GM23338 (cell line): ENCODE measurements at places on chromosomes 11 and 22.
A peak's percentile ranks its signal among the peaks of the same experiment; 100 is the strongest.

DNA sequence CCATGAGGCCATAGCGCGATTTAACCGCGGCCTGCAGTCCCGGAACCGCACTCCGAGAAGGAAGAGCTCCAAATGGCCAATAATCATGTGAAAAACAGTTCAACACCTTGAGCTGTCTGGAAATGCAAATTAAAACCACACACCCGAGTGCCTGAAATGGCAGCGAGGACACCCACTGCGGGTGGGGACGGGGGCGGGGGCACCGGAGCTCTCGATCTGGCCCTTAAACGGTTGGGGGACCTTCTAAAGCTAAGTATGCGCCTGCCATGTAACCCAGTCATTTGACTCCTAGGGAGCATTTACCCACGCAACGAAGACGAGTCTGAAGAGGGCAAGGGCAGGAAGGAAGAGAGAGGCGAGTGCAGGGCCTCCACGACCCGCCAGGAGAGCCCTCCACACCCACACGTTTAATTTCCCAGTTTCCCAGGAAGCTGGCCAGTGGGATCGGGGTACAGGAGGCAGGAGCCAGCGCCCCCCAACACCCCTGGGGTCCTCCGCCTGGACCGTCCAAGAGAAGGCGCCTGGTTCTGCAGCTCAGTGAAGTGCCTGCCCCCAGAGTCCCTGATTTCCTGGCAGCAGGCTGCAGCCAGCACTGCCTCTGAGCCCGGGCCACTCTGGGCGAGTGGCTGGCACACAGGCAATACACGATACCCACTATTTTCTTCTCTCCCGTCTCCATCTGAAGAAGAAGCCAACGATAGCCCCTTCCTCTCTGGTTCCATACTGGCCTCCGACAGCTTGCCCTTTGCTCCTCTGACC, 1.7 kb downstream of the TTLL8 start:
- peak; percentile 20 for DNase-seq

GRCh38 chr11:115682101-115682500, 177.9 kb upstream of the CADM1 start:
- no peak for DNase-seq

GRCh38 chr11:79471071-79471844, 30.4 kb upstream of the TENM4 start:
- DNase-seq: peak; percentile 48

DNA sequence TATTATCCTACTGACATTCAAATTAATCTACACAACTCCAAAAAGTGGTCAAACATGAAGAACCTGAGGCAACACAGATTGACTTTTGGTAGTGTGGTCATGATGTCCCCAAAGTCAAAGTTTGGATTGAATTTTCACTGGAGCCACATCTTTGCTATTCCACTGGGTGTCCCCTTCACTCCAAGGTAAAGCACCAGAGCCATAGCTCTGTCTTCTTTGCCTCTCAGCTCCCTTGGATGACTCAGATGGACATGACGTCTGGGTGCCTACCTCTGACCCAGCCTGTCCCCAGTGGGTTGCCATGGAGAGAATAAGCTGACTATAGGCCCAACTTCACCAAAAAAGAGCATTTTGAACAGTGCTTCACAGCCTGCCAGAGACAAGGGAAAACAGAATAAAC, 57.4 kb upstream of the ARHGAP42 start:
- DNase-seq: no peak

GRCh38 chr22:37726241-37726887, 29.5 kb downstream of the TRIOBP start:
- no peak for DNase-seq

- no peak for DNase-seq
Measured at GRCh38 chr11:79232346-79232745, 208.5 kb downstream of the TENM4 start.

DNA sequence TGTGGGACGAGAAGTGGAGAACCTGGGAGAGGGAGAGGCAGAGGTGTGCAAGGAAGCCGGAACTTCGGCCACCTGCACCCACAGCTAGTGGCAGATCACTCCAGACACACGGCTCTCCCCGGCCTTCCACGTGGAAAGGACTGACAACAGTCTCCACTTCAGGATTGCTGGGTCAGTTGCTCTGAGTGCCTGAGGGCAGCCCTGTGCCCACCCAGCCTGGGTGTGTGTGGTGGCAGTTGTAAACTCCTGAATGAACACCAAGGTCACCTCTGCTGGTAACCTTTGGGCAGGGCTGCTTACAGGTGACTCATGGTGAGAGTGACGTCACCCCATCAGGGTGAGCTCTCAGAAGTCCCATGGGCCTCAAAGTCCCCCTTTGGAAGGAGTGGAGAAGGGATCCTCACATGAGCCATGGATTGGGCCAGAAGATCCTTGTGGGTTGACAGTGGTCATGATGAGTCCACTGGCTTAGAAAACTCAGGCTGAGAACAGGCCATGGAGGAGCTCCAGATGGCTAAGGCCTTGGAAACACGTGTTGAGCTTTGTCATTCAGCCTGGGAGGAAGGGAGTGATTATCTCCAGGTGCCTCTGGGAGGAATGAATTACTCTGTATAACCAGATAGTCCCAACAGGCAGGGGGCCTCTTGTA, 71.3 kb downstream of the BCR start:
- DNase-seq: no peak

- DNase-seq: no peak
Measured at GRCh38 chr11:71582309-71582895, at the start of gene KRTAP5-11. TSS of gene KRTAP5-11 (minus strand) at chr11:71582875. CDS start at chr11:71582837, 38 bp downstream.

- no peak for DNase-seq
Measured at GRCh38 chr11:94068764-94069163, 47.6 kb downstream of the HEPHL1 start.

DNA sequence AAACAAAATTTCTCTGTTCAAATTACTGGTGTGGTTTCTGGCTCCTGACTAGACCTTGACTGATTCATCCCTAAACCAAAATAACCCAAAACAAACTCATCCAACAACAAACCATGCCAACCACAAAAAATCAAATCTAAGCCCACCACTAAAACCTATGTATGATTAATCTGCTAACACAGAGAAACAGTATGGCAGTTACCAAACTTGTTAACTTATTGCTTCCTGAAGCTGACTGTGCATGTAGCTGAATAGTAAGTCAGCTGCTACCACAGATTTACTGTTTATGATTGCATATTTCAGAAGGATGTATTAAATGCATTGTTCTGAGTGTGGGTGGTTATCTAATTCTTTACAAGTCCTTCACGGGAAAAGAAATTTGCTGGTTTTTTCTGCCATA, 231.1 kb downstream of the SWAP70 start:
- no peak for DNase-seq

DNA sequence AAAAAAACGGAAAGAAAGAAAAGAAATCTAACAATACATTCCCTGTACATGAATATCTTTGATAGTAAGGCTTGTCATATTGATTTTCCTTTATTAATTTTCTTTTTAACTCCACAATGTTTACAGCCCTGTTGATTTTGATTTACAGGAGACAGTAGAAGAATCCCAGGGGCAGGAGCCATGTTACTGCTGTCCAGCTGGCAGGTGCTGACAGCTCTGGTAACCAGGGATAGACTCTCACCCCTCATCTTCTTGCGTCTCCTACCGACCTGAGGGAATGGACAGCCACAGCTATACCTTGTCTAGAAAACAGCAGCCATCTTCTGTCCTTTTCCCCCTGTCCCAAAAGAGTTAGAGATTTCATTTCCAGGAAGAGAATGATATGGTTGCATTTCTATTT, 37.4 kb downstream of the PRDM10 start:
- peak; percentile 23 for DNase-seq

DNA sequence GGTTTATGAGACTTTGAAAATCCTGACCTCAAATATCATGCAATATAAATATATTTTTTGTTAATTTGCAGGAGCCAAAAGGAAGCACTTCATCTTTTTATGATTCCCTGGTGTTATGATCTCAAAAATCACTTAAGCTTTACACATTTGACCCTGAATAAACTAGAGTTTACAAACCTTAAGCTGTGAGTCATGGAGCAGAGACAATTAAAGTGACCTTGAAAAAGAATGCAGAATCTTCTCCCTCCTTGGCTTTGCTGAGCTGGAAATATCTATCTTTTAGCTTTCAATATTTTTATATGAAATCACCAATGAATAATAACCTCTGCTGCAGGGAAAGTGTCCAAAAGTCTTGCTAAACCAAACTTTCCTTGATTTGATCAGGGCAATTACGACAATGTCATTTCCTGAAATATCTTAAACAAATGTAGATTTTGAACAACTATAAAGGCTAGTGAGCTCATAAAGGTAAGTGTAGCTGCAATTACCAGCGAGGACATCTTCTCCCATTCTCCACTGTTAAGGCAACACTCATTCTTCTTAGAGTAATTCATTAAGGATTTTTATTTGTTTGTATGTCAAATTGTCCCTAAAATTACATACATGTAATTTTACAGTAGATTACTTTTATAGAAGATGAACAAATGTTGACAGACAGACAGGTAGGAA, 747.0 kb upstream of the LUZP2 start:
- DNase-seq: no peak

DNA sequence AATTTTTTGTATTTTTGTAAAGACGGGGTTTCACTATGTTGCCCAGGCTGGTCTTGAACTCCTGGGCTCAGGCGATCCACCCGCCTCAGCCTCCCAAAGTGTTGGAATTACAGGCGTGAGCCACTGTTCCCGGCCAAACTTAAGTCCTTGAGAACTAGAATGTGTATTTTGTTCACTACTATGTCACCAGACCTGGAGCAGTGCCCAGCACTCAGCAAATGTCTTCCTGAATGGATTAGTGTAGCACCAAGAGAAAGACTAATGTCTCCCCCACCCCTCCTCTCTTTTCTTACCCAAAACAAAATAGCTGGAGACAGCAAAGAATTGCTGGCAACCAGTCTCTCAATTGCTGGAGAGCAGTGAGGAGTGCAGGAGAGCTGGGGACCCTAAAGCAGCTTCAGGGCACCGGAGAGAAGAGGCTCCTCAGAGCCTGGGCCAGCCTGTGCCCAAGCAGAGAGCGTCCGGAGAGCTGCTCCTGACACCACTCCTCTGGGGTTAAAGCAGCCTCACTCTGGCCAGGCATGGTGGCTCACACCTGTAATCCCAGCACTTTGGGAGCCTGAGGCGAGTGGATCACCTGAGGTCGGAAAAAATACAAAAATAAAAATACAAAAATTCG, 14.9 kb downstream of the SLC25A18 start:
- no peak for DNase-seq

- no peak for DNase-seq
Measured at GRCh38 chr11:82634091-82634490, 99.6 kb downstream of the FAM181B start.

- DNase-seq: no peak
Measured at GRCh38 chr11:100220801-100221200, 466.3 kb upstream of the ARHGAP42 start.

- DNase-seq: no peak
Measured at GRCh38 chr22:50035131-50035881, 22.7 kb upstream of the IL17REL start.

- DNase-seq: no peak
Measured at GRCh38 chr11:124821995-124822730, 22.0 kb upstream of the MSANTD2 start.

DNA sequence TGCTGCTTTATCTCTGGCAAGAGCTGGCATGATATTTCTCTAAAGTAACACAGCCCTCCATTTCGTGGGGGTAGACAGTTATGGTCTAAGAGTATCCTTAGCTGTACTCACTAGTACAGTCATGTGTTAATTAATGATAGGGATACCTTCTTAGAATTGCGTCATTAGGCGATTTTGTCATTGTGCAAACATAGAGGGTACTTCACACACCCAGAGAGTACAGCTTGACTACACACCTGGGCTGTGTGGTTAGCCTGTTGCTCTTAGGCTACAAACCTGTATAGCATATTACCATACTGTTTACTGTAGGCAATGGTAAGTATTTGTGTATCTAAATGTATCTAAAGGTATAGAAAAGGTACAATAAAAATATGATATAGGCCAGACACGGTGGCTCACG, 17.0 kb downstream of the XRCC6 start:
- DNase-seq: no peak
